Stimulated activated CD4-positive, alpha-beta T cell treated with anti-CD3 and anti-CD28 coated beads, Interleukin-1b, Interleukin-23, amount 100 ng/mL, for 1 hour (primary cell): ENCODE measurements at places on chromosomes 2 and 18.
A peak's percentile ranks its signal among the peaks of the same experiment; 100 is the strongest.

- DNase-seq, result no peak
Observed at GRCh38 chr2:190129421-190130199, 67.1 kb upstream of the MSTN start.

GRCh38 chr2:48508461-48509124, 21.4 kb upstream of the STON1 start:
- no peak for DNase-seq

DNA sequence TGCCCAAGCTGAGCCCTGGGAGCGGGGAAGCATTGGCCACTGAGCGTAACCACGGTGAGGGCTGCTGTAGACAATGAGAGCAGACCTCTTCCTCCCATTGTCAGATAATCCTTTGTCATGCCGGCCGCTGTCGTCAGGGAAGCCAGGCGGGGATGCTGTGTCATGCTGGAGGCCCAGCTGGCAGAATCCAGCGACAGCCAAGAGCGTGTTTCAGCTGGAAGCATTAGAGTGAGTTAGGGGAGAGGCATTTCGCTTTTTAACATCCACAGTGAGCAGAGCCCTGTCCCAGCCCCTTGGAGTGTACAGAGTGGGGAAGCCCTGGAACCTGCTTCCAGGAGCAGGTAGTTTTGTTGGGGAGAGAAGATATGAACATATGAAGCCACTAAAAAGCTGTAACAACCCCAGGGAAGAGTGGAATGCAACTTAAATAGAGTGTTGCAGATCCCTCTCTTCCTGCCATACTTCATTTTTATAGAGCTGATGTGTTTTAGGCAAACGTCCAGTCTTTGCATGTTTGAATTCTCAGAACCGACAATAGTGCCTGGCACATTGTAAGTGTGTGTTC, 7.0 kb downstream of the CTIF start:
- DNase-seq, result no peak

GRCh38 chr2:118539290-118539689, 308.2 kb downstream of the EN1 start:
- no peak for DNase-seq

- DNase-seq, result no peak
Observed at GRCh38 chr2:160270571-160271113, 70.6 kb upstream of the ITGB6 start.

- no peak for DNase-seq
Observed at GRCh38 chr2:59888706-59889105, 664.7 kb downstream of the BCL11A start.

- no peak for DNase-seq
Observed at GRCh38 chr2:237201461-237202287, 116.0 kb downstream of the COPS8 start.

GRCh38 chr2:8234253-8234652, 447.6 kb upstream of the ID2 start:
- no peak for DNase-seq

DNA sequence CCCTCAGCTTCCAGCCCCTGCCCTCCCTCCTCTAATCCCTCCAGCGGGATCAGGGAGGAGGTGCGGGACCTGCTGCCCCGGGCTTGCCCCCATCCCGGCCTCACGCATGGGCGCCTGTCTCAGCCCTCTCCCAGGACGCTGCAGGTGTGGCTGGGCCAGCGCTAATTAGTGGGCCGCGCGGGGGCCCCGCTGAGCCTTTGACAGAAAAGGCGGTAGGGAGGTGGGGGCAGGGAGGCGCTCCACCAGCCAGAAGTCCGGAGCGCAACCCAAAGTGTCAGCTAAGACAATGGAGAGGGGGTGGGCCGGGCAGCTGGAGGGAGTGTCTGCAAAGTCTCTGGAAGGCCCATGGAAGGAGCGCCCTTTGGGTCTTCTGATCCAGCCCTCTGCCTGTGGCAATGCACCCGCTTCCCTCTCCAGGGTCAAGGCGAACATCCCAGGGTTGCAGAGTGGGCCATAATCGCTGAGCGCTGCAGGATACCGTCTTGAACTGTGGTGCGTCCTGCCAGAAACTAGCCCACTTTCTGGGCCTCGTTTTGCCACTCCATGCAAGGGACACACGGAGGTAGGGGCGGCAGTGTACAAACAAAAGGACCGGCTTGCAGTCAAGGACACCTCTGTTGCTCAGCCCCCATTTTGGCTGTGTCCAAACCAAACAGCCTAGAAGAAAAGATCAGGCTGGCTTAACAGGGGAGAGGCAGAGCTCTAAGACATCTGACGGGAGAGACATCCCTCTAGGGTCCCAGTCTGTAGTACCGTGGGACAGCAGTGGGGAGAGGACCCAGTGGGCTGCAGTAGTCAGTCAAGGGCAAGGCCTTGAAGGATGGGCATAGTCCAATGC, 3.5 kb downstream of the ATP6V1B1 start:
- DNase-seq, result no peak

GRCh38 chr2:172021955-172022354, 22.2 kb downstream of the METAP1D start:
- DNase-seq, result no peak

DNA sequence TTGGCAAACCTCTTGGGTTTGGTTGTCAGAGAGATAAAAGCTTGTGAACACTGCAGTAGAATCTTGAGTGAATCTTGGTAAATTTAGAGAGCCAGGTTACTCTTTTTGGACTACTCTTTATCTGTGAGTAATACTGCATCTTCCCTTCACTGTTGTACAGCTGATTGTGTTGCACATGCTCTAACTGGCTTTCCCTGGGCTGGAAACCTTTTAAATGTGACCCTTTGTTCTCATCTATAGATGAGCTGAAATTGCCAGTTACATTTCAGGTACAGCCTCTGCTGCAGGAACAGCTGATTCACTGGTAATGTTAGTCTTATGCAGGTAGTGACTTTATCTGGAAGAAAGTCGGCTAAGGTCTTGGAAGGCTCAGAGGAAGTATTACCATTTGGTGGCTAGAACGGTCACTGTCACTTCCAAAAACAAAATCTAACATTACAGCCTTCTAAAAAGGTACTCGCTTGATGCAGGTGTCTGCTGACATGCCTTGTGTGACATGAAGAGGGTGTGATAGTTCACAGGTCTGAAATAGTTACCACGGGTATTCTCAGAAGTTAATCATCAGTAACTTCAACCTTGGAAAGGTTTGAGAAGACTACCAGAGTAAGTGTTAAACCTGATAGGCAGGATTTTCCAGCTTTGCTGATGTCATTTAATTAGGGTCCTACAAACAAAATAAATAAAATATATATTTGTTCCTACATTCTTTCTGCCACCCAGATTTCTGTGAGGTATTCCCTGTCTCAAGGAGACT, 851.1 kb downstream of the SLC4A3 start:
- DNase-seq, result no peak

GRCh38 chr18:46343931-46344372, 239.8 kb downstream of the HAUS1 start:
- peak; percentile 5 for DNase-seq

- DNase-seq, result no peak
Observed at GRCh38 chr18:46320297-46320696, 216.1 kb downstream of the HAUS1 start.

- no peak for DNase-seq
Observed at GRCh38 chr18:75612456-75612855, 185.0 kb upstream of the SMIM21 start.
